ENCODE measurements at places on chromosomes 2 and 18.

DNA sequence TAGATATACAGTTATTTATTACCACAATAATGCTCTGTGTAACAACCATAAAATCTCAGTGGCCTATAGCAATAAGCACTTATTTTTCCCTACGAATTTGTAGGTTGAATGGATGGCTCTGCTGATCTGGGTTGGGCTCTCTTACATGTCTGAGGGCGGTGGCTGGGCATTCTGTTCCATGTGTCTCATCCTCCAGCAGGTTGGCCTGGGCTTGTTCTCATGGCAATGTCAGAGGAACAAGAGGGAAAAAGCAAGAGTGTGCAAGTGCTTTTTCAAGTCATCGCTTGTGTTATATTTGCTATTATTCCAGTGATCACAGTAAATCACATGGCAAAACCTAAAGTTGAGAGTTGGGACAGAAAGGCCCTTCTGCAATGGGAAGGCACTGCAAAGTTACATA lies 30.4 kb upstream of the MYO3B start:
- DNase-seq = no peak

DNA sequence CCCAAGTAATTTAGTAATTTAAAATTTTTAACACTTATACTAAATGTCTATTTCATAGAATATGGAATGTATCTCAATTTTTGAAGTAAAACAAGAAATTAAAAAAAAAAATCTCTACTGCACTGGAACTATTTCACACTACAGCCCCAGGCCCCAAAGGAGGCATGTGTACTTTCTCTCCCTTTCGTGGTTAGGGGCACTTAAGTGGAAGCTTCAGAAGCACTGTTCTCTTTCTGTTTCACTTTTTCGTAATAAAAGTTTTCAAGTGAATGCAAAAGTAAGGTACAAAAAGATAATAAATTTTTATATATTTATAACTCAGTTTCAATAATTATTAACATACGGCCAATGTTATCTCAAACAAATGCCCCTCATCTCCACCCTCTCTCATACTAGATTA lies 123.8 kb upstream of the STON1 start:
- no peak for DNase-seq

- DNase-seq = no peak
Observed at GRCh38 chr2:16127276-16127940, 187.1 kb downstream of the MYCN start.

GRCh38 chr18:48167897-48168253 lies 237.4 kb upstream of the SMAD2 start:
- DNase-seq = no peak

DNA sequence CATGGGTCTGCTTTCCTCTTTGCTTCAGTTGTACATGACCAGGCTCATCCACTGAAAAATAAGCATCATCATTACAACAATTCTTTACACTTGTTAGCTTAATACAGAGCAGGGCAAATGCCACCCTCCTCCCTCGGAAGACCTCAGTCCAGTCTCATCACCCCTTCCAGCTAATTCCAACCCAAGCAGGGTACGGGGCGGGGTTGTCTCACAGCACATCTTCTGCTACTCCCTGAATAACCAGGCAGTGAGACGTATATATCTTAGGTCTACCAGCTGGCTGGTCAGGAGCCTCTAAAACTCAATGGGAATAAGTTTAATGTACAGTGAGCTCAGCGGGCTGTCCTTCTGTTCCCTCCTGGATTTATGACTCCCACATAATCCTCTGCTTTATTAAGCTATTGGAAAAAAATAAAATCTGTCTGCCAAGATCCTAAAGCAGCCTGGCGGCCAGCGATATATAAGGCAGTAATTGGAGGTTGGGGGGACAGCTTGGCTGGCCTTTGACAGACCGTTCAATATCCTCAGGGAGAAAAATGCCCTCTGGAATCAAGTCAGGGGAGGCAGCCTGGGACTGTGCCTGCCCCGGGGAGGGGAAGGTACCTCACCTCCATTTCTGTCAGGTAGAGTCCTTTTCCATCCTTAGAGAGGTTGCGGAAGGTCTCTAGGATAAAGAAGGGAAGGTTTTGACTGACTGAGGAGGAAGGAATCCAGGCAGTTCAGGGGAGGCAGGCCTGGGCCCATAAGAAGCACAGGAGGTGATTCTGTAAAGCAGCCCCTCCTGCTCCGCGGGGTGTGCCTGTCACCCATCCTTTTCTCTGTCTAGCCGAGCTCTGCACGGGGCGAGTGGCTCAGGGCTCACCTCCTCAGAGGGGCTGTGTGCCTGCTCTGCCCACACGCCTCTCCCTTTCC lies 76.3 kb downstream of the CAPN13 start:
- no peak for DNase-seq

- no peak for DNase-seq
Observed at GRCh38 chr2:152622219-152622618, 95.0 kb downstream of the PRPF40A start.

DNA sequence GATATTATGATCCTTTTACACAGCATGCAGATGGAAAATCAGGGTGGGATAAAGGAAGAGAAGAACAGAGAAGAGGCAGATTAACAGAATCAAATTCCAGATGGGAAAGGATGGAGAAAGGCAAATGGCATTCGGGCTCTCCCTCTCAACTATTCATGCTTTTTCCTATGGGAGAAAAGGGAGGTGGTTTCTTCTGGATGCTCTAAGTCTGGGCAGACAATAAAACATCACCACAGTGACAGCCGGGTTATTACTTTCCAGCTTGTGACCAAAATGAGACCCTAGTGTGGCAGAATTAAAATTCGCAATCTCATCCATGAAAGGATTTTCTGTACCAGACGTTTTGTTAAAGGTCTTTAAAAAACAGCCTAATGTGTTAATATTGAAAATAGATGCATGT lies 440.7 kb downstream of the RND3 start:
- DNase-seq = no peak

DNA sequence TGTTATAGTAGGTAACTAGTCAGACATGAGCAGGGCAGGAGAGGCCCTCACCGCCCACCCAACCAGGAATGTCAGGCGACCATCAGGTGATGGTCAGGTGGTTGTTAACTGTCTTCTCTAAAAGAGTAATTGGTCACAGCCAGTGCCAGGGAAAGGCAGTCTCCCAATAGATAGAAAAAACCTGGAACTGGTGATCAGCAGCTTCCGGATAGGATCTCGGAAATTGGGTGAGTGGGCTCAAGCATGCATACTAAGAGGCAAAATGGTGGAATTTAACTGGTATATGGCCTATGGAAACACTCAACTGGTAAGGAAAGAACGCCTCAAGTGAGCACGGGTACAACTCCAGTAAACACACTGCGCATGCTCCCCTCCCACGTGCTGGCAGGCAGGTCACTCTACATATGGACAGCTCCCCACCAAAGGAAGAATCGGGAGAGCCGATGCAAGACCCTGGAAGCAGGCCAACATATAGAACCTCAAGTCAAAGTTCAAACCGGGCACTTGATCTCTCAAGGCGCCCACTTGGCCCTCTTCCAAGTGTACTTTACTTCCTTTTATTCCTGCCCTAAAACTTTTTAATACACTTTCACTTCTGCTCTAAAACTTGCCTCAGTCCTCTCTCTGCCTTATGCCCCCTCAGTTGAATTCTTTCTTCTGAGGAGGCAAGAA lies 43.5 kb upstream of the TMEM131 start:
- no peak for DNase-seq

- DNase-seq = no peak
Observed at GRCh38 chr18:3721771-3722648, 272.0 kb downstream of the TGIF1 start.

- DNase-seq = no peak
Observed at GRCh38 chr2:10196110-10196892, 73.8 kb downstream of the RRM2 start.

- DNase-seq = no peak
Observed at GRCh38 chr2:97911206-97911921, 84.4 kb downstream of the TMEM131 start.

GRCh38 chr18:27750923-27751322 lies 426.0 kb downstream of the CDH2 start:
- DNase-seq = no peak

GRCh38 chr2:19810637-19811036 lies 91.1 kb downstream of the TTC32 start:
- DNase-seq = no peak

DNA sequence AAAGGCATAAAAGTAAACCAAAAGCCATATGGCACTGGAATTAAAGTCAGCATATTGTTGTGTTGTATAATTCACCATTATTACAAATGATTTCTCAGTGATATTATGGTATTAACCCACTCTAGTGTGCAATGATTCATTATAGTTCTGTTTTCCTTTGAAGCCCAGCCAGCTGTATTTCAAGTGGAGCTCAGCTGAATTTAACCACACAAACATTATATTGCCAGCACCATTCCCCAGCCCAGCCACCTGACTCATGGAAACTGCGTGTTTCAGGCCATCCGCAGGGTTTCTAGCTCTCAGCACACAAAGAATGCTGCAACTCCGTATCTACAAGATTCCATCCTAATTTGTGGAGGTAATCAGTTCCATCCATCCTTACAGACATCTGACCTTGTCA lies 166.8 kb upstream of the CHAC2 start:
- DNase-seq = no peak

- DNase-seq = no peak
Observed at GRCh38 chr2:67462738-67463496, 65.8 kb downstream of the ETAA1 start.

- no peak for DNase-seq
Observed at GRCh38 chr2:190583507-190584337, 49.2 kb upstream of the NEMP2 start.

DNA sequence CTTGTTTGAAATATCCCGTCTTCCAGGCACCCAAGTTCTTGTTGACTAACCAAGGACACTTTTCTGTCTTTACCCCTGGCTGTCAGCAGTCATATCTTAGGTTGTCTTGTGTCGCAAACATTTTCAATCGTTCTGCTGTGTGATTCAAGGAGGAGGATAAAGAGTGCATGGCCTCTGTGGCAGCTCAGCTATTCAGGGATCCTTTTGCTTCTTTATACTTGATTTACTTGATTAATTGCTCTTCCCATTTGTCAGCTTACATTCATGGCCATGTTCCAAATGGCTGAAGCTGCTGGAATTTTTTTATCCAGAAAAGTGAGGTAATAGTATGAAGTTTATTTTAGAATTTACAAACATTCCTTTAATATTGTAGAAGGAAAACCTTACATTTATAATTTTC lies 97.3 kb upstream of the FZD5 start:
- DNase-seq = no peak

GRCh38 chr2:121591199-121591598 lies 58.1 kb downstream of the CLASP1 start:
- no peak for DNase-seq

GRCh38 chr2:100632037-100632436 lies 69.2 kb downstream of the PDCL3 start:
- DNase-seq = no peak

DNA sequence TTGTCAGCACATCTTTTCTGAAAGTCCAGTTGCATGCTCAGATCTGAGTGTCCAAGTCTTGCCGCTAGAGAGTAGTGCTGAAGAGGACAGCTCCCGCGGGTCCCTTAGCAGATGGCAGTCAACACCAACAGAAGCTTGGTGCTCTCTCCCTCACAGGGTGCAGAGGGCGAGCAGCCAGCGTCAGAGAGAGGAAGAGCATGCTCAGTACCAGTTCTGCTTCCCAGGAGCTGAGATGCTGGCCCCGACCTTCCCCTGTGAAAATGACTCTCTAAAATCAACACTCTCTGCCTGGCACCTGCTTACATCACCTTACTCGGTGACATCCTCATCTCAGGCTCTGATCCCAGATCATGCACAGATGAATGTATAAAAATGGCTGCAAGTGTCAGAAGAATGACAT lies 86.0 kb upstream of the TWIST2 start:
- no peak for DNase-seq

- no peak for DNase-seq
Observed at GRCh38 chr2:145076085-145076484, 556.2 kb upstream of the ZEB2 start.

DNA sequence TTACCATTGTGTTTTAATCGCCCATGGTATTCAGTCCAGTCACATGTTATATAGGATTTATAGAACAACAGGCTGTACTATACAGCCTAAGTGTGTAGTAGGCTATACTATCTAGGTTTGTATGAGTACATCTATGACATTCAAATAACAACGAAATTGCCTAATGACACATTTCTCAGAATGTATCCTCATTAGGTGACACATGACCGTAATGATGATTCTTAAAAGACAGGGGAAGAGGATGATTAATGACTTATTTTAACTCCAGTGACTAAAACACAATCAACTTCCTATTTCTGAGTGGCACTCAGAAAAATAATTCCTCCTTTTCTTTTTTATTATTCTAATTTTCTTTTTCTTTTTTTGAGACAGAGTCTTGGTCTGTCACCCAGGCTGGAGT lies 63.0 kb upstream of the ACSL3 start:
- no peak for DNase-seq

GRCh38 chr2:203997481-203997880 lies 60.9 kb downstream of the ICOS start:
- DNase-seq = no peak

DNA sequence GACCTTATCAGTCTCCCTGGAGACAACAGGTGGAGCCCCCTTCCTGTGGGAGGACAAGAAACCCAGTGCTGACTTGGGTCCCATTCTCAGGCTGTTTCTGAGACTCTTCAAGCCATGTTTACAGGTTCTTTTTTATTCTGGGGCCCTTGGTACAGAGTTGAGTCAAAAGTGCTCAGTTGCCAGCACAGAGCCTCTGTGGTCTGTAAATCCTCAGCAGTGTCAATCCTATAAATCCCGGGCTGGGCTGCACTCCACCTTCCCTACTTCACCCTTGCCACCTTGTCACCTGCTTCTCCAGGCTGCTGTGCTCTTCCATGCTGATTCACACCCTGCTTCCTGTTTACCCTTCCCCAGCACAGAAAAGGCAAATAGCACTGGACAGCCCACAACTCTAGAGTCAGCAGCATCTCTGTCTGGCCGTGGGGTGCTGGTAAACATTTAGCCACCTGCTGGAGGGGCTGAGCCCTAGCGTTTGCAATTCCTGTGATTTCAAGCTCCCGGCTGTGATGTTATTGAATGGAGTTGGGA lies 74.7 kb downstream of the TNFRSF11A start:
- no peak for DNase-seq

- DNase-seq = no peak
Observed at GRCh38 chr2:70779911-70780545, 10.4 kb downstream of the FIGLA start.

- DNase-seq = no peak
Observed at GRCh38 chr2:24576617-24577016, 85.6 kb downstream of the NCOA1 start.

Measured in activated CD4-positive, alpha-beta T cell treated with anti-CD3 and anti-CD28 coated beads for 1 hour (primary cell).